ENCODE measurements at places on chromosomes 3 and 15.

- DNase-seq: no peak
- H3K4me3 ChIP-seq: no peak overlapping the region
- H3K36me3 ChIP-seq: no peaks in the 10 kb centered on the region
- H3K27me3 ChIP-seq: peaks cover 26% of the 10 kb centered on the region
- H3K4me1 ChIP-seq: no peaks in the 10 kb centered on the region
These were observed 11.6 kb upstream of the SEMA5B start for GRCh38 chr3:123039178-123039577.

DNA sequence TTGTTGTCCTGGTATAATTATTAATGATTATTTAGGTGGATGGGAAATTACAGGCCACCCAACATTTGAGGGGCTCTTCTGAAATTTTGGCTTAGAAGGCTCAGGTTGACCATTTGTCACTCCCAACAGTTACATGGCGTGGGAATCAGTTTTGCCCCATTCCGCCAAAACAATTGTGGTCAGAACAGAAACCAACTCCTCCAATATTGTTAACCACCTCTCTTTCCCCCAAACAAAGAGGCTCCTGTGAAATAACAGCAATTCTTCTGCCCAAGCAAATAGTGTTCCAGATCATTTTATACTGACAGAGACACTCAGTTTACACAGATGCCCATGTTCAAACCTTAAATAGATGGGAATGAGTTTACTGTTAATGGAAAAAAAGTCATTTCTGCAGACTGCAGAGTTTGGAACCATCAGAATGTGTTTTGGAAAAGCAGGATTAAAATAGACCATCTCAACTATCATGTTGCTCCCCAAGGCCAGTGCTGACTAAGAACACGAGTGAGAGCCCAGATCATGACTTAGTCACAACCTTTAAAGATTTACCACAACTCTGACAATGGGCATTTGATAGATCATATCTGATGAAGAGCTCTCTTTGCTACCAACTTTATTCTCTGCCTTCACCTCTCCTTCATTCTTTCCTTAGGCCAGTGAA is 102.1 kb downstream of the DUT start:
- H3K36me3 ChIP-seq: no peaks in the 10 kb centered on the region
- H3K4me1 ChIP-seq: no peaks in the 10 kb centered on the region
- H3K27ac ChIP-seq: no peak overlapping the region

- H3K36me3 ChIP-seq: no peaks in the 10 kb centered on the region
- peaks cover 25% of the 10 kb centered on the region for H3K4me1 ChIP-seq
- H3K27ac ChIP-seq: peak overlapping the region; percentile 16
These were observed 41.0 kb downstream of the BHLHE40 start for GRCh38 chr3:5020242-5020722.

GRCh38 chr3:190122198-190122771 is 1.6 kb upstream of the P3H2 start:
- no peak overlapping the region for H3K4me3 ChIP-seq
- peaks cover 6% of the 10 kb centered on the region for H3K4me1 ChIP-seq
- H3K27me3 ChIP-seq: peaks cover 17% of the 10 kb centered on the region
- DNase-seq: no peak

GRCh38 chr3:189714991-189715961 is 84.1 kb downstream of the TP63 start:
- H3K36me3 ChIP-seq: no peaks in the 10 kb centered on the region
- H3K4me3 ChIP-seq: no peak overlapping the region
- peaks cover 4% of the 10 kb centered on the region for H3K4me1 ChIP-seq
- no peak overlapping the region for H3K27ac ChIP-seq
- DNase-seq: no peak

DNA sequence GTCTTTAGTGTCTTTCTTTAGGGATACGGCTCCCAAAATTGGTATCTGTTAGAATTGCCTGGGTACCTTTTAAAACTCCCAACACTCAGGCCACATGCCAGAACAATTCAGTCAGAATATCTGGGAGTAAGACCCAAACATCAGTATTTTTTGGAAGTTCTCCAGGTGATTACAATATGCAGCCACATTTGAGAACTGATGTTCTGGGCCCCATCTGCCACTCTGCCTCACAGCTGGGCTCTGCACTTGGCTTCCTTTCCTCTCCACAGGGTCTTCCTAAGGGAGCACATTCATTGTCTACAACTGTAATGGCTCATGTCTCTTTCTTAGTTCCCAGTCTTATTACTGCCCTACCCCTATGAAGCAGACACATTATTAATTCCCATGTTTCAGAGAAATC is 394.5 kb downstream of the MFSD1 start:
- peaks cover 2% of the 10 kb centered on the region for H3K36me3 ChIP-seq
- H3K27ac ChIP-seq: no peak overlapping the region
- no peak for DNase-seq
- no peak overlapping the region for H3K4me3 ChIP-seq
- peaks cover 11% of the 10 kb centered on the region for H3K4me1 ChIP-seq

- peaks cover 15% of the 10 kb centered on the region for H3K27me3 ChIP-seq
- H3K4me3 ChIP-seq: no peak overlapping the region
- H3K36me3 ChIP-seq: no peaks in the 10 kb centered on the region
- no peaks in the 10 kb centered on the region for H3K4me1 ChIP-seq
These were observed 110.0 kb upstream of the NSMCE3 start for GRCh38 chr15:29379647-29380046.

GRCh38 chr15:58923696-58924300 is 9.7 kb downstream of the SLTM start:
- H3K27me3 ChIP-seq: no peaks in the 10 kb centered on the region
- DNase-seq: no peak
- H3K27ac ChIP-seq: peak overlapping the region; percentile 35
- H3K4me3 ChIP-seq: no peak overlapping the region
- H3K36me3 ChIP-seq: peaks cover 2% of the 10 kb centered on the region

GRCh38 chr15:45111390-45112142 is 2.4 kb downstream of the DUOX2 start:
- H3K27me3 ChIP-seq: peaks cover 37% of the 10 kb centered on the region
- H3K36me3 ChIP-seq: no peaks in the 10 kb centered on the region
- H3K4me3 ChIP-seq: peak overlapping the region; percentile 68

DNA sequence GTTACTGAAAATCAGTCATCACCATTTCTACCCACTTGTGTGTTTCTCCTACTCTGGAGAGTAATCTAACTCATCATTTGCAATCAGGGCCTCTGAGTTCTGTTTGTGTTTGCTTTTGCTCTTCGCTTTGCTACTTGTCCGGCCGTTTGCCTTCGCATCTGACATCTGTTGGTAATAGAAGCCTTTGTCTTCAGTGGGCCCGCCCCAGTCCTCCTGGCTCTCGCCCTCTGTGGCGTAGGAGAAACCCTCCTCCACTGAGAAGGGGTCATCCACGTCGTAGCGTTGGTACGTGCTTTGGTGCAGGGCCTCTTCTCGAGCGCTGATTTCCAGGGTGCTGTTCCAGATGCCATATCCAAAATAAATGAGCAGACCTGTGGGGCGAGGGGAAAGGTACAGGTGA is 48.3 kb downstream of the CLDN11 start:
- H3K4me1 ChIP-seq: no peaks in the 10 kb centered on the region
- H3K4me3 ChIP-seq: no peak overlapping the region
- H3K27me3 ChIP-seq: peaks cover 18% of the 10 kb centered on the region
- DNase-seq: no peak
- H3K27ac ChIP-seq: no peak overlapping the region
- H3K36me3 ChIP-seq: no peaks in the 10 kb centered on the region

GRCh38 chr15:69074843-69075224 is 60.3 kb downstream of the NOX5 start:
- H3K4me1 ChIP-seq: peaks cover 4% of the 10 kb centered on the region
- no peaks in the 10 kb centered on the region for H3K36me3 ChIP-seq
- H3K4me3 ChIP-seq: no peak overlapping the region

DNA sequence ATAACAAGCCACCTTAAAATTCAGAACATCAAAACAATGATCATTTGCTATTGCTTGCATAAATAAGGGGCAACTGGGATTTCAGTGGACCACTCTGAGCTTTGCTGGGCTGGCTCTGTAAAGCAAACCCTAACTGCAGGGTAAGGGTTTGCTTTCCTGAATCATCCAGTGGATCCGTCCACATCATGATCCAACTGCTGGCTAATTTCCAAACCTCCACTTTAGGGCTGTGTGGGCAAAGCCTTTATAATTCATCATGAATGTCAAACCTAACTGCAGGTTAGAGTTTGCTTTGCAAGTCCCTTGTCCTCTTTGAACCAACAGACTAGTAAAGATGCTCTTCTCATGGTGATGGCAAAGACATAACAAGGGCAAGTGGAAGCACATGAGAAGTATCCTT is 76.1 kb downstream of the SYNPR start:
- H3K4me3 ChIP-seq: no peak overlapping the region
- H3K27ac ChIP-seq: no peak overlapping the region
- H3K4me1 ChIP-seq: peaks cover 2% of the 10 kb centered on the region
- DNase-seq: no peak

GRCh38 chr15:39079296-39079847 is 501.5 kb upstream of the THBS1 start:
- DNase-seq: no peak
- no peak overlapping the region for H3K4me3 ChIP-seq
- peaks cover 1% of the 10 kb centered on the region for H3K27me3 ChIP-seq
- H3K36me3 ChIP-seq: no peaks in the 10 kb centered on the region

DNA sequence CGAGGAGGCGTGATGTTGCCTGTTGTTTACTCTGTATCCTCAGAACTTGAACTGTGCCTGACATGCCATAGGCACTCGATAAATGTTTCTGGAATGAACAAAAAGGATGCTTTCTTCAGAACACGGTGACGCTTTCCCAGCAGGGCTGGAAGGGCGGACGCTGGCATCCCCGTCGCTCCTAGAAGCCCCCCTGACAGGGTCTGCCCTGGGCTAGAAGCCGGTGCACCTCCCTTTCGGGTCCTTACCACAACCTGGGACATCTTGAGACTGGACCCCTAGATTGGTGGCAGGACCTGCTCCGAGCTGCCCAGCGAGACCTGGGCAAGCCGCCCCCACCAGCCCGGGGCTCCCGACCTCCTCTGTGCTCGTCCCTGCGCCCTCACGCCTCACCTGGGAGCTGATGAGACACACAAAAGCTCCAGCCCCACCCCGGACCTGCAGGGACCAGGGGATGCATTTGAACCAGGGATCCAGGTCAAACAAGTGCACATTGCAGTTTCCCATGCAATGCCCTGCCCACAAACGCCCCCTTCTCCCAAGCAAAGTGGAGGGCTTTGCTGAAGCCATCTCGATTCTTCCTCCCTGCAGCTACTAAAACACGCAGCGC is 131.2 kb upstream of the MEF2A start:
- H3K36me3 ChIP-seq: no peaks in the 10 kb centered on the region
- H3K4me1 ChIP-seq: peaks cover 30% of the 10 kb centered on the region
- peak overlapping the region; percentile 78 for H3K27ac ChIP-seq
- no peaks in the 10 kb centered on the region for H3K27me3 ChIP-seq

DNA sequence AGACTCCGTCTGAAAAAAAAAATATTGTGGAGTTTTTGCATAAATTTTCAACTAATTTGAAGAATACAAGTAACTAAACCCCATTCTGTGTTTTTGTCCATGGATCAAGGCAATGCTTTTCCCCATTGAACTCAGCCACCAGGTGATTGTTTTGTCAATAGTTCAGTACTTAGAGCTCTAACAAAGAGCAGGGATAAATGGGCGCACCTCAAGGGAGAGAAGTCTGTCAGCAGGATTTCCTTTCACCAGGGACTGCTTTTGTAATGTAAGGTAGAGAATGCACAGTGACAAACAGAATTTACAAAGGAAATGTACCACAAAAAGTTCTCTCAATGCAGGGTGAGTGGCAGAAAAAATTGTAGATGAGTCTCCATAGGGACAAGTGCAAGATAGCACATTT is 10.8 kb upstream of the ATP13A5 start:
- H3K4me1 ChIP-seq: no peaks in the 10 kb centered on the region
- peaks cover 10% of the 10 kb centered on the region for H3K27me3 ChIP-seq
- H3K27ac ChIP-seq: no peak overlapping the region
- no peak overlapping the region for H3K4me3 ChIP-seq
- no peaks in the 10 kb centered on the region for H3K36me3 ChIP-seq
- no peak for DNase-seq

- no peaks in the 10 kb centered on the region for H3K36me3 ChIP-seq
- no peak for DNase-seq
- no peak overlapping the region for H3K27ac ChIP-seq
- H3K27me3 ChIP-seq: peaks cover 1% of the 10 kb centered on the region
- no peaks in the 10 kb centered on the region for H3K4me1 ChIP-seq
- H3K4me3 ChIP-seq: no peak overlapping the region
These were observed 57.4 kb downstream of the UMPS start for GRCh38 chr3:124787476-124788195.

DNA sequence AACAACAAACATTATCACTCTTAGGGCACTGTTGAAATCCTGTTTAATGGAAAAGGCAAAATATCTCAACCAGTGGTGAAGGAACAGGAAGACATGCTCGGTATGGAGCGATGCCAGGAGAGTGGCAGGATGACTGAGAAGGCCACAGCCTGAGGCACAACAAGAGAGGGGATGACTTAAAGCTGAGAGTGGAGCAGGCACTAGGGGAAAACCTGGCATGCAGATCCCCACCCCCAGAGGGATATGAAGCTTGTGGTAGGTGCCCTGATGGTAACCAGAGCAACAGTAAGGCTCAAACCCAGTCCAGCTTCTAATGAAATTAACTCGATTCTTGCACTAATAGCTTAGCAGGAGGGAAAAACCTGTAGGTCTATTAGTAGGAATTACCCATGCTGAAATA is 40.4 kb downstream of the LYSMD4 start:
- no peak overlapping the region for H3K4me3 ChIP-seq
- H3K4me1 ChIP-seq: no peaks in the 10 kb centered on the region
- H3K27me3 ChIP-seq: no peaks in the 10 kb centered on the region
- DNase-seq: no peak
- H3K27ac ChIP-seq: peak overlapping the region; percentile 75
- H3K36me3 ChIP-seq: peaks cover 40% of the 10 kb centered on the region

DNA sequence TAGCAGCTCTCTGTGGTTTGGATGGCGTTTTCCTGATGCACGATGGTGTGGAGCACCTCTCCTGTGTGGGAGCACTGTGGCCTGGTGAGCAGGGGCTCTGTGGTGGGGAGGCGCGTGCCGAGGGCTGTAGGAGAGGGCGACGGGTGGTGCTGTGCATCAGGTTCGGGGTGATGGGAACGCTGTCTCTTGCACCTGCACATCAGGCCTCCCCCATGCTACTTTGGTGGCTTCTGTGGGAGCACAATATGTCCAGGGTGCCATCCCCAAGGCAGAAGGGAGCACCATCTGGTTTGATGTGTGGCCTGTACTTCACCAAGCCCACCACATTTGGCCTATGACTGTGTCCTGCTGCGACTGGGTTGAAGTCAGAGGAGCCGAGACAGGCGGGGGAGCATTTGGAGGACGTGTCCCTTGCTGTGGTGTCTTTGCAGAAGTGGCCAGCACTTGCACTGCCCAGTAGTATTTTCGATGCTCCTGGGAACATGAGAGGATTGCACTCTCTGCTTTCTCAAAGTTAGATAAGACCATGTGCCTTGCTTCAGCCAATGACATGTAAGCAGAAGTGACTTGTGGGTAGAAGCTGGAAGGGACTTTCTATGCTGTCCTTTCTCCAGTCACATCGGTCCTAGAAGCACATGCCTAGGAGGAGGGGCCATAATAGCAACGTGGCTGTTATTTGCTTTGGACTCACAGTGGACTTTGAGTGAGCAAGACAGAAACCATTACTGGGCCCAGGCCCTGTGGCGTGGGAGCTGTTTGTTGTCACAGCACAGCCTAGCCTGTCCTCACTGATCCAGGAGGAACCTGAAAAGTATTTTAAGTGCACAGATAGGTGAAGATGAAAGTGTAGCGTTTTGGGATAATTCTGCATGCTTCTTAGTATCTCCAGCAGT is 72.1 kb downstream of the APBA2 start:
- no peak overlapping the region for H3K4me3 ChIP-seq
- peaks cover 5% of the 10 kb centered on the region for H3K27me3 ChIP-seq
- H3K36me3 ChIP-seq: no peaks in the 10 kb centered on the region
- H3K4me1 ChIP-seq: no peaks in the 10 kb centered on the region
